WTC11 (cell line): ENCODE measurements at places on chromosomes 12 and 14. TPM values are rescaled to one million over a fixed set of nuclear protein-coding genes. Genes with fewer than 3 reads are reported as not detected.

ZNF385A gene
- 18.4 to 23.5 TPM (median 22.2 TPM) in 3 replicates for total RNA-seq

- no peak for DNase-seq
Observed at GRCh38 chr12:47268501-47269454, 189.0 kb upstream of the AMIGO2 start.

DNA sequence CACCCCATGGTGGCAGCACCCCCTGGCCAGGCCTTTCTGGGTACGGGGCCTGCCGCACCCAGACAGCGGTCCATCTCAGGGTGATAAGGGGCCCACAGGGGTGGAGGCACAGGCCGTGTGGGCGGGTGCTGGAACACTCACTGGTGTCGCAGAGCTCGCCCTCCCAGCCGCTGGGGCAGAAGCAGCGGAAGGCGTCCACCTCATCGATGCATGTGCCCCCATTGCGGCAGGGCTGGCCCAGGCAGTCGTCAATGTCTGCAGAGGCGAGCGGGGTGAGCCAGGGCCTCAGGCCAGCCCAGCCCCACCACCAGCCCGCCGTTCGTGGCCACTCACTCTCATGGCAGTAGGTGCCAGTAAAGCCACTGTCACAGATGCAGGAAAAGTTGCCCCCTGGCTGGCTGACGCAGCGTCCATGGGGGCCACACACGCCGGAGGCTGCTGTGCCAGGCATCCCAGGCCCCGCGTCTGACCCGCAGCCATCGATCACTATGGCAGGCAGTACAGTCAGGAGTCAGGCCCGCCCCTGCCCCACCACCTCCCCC is 19.9 kb downstream of the JAG2 start:
- DNase-seq = no peak

NAV3 gene
- total RNA-seq = 0.96 to 3.3 TPM (median 1.9 TPM) in 3 replicates

- DNase-seq = no peak
Observed at GRCh38 chr14:24774187-24774915, 140.4 kb upstream of the GZMB start.

GRCh38 chr12:130136509-130137039 is 25.7 kb upstream of the FZD10 start:
- DNase-seq = no peak

DNA sequence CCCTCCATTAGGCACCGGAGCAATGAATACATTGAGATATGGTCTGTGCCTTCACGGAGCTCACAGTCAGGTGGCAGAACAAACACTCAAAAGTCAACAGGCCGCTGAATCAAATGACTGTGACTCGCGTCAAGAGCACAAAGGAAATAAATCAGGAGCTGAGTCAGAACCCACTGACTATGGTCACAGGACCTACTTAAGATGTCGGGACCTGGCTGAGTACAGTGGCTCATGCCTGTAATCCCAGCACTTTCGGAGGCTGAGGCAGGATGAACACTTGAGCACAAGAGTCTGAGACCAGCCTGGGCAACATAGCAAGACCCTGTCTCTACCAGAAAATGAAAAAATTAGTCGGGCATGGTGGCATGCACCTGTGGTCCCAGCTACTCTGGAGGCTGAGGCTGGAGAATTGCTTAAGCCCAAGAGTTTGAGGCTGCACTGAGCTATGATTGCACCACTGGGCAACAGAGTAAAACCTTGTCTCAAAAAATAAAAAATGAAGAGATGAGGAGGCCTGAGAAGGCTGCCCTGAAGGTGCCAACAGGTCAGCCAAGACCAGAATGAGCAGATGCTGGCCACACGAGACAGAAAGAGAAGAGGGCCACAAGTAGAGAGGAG is 19.9 kb downstream of the TMEM233 start:
- DNase-seq = no peak

- DNase-seq = no peak
Observed at GRCh38 chr12:13104409-13104808, 942 bp upstream of the GSG1 start.

EMC9 gene
- 41.3 to 47.9 TPM (median 44.4 TPM) in 3 replicates for total RNA-seq

GRCh38 chr12:62210422-62210821 is 49.8 kb upstream of the USP15 start:
- peak; percentile 40 for DNase-seq

GRCh38 chr12:97386133-97386581 is 76.4 kb upstream of the RMST start:
- no peak for DNase-seq

- DNase-seq = no peak
Observed at GRCh38 chr14:88044776-88045446, 40.0 kb downstream of the GPR65 start.

GRCh38 chr12:128474916-128475315 is 207.9 kb downstream of the TMEM132C start:
- no peak for DNase-seq

SPIC gene
- not detected in 3 replicates for total RNA-seq

- DNase-seq = no peak
Observed at GRCh38 chr14:51504669-51505068, 147.0 kb upstream of the FRMD6 start.

DNA sequence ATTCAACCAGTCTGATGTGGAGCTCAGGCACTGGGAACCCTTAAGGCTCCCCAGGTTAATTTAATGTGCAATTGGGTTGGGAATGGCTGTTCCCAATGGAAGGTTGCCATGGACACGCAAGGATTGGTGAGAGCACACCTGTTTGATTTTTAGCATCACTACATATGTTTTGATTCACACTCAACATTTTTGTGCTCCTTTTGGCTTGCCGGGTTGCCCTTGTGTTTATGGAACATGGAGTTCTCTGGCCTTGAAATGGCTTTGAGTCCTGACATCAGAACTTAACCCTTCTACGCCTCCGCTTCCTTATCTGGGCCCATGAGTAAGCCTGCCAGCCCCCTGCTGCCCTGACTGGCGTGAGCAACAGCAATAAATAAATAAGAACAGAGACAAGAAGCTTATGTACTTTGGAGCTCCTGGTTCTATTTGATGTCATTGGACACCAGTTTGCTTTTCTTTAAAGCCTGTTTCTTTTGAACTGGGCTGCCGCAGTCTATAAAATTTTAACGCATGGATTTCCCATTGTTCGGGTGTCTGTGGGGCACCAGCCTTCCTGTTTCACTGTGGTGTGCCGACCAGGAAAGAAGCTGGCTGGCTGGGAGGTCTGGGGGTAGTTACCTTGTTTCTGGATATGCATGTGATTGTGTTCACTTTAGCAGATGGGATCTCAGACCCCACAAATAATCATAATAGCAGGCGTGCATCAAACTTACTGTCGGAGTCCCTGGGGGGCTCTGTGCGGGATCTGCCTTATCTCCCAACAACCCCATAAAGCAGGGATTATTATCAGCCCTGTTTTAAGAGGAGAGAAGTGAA is 27.8 kb downstream of the TBX3 start:
- DNase-seq = no peak

GRCh38 chr14:99252443-99252939 is 19.5 kb downstream of the BCL11B start:
- no peak for DNase-seq

GRCh38 chr12:98771811-98772752 is 127.0 kb downstream of the APAF1 start:
- DNase-seq = no peak

DNA sequence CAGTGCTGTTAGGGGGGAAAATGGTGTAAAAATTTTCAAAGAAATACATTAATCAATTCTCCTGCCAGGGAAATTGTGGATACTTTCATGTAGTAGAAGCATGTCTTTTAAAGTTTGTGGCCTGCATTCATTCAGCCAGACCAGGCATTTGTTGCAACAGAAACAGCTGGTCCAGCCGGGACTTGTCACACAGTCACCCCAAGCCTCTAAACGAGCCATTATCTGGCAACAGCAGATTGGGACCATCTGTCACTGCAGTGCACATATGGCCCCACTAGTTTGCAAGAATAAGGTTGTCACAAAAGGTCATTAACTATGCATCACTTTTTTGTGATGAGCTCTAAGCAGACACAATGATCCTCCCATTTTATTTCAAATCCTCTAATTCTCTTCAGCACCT is 193.9 kb downstream of the PHLDA1 start:
- DNase-seq = no peak

GRCh38 chr12:12560587-12561370 is 1.9 kb downstream of the DUSP16 start:
- DNase-seq = no peak

- no peak for DNase-seq
Observed at GRCh38 chr14:47020500-47020899, 368.9 kb upstream of the RPL10L start.

DNA sequence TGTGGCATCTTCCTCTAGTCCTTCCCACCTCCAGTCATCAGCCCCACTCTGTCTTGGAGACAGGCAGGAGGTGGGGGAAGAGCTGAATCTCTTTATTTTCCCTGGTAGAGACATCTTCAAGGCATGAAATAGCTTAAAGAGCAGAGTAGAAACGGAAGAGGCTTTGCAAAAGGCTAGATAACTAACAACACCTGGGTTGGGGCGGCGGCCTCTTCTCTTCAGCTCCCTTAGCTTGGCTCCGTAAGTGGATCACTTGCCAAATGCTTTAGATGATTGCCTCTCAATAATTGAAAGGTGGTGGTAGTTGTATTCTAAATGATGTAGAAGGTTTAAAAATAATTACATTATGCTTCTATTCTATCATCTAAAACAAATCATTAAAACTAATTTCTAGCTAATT is 36.1 kb downstream of the SSPN start:
- DNase-seq = no peak

DNA sequence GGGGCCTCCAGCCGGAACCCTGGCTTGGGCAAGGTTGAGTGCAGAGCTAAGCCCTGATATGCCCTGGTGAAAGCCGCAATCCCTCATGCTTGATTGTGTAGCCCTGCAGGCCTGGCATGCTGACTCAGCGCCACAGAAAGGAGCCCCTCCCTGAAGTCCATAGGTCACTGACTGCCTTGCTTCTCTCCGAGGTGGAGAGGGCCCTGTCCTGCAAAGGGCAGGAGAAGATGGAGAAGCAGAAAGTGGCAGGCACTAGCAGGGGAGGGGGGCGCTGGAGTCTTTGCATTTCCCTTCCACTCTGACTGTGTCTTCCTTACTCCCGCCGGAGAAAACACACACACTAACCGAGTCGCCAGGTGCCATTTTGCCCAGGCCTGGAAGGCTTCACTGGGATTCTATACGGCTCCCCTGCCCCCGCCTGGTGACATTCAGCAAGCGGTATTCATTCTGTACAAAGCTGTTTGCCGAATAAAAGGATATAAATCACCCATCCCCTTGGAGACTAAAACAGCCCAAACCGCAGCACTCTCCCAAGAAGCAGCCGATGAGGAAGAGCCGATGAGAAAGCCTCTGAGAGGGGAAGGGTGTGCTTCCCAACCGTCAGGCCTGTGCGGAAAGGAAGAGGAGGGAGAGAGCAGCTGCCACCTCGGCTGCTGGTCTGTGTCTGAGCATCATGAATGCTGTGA is 69.8 kb downstream of the SLC6A12 start:
- DNase-seq = no peak

GRCh38 chr14:69281450-69282169 is 21.7 kb downstream of the GALNT16 start:
- no peak for DNase-seq

IGF1 gene
- 0.05 TPM in 1 of 3 replicates, not detected in the others for total RNA-seq

DNA sequence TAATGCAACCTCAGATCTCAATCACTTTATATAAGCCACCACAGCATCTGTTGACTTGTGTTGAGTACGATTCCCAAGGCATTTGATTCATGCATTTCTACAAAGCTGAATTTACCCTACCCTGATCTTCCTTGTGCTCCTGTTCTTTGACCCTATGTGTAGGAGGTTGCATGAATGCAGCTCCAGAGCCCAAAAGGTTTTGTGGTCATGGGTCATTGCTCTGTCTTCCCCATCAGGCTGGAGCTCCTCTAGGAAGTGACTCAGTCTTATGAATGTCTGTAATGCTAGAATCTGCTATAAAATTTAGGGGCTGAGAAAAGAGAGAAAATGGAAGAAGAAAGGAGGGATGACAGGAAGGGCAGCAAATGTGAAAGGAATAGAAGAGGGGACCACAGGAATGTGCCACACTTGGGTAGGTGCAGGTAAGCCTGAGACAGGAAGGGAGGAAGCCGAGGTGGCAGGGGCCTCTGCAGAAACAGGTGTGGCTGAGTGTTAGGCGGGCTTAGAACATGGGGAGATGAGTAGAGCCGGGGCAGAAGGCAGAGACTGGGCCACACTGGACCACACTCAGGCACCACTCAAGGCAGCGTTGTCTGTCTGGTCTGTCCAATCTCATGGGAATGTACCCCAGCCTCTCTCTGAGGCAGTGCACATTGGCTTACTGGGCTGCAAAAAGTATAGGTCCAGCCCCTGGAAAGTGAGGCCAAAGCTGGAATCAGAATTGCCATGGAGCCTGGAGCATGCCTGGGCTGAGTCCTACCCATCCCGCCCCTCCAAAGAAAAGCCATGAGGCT is 334.1 kb downstream of the BCL11B start:
- DNase-seq = no peak

GRCh38 chr12:63424671-63425070 is 243.6 kb downstream of the DPY19L2 start:
- DNase-seq = no peak

- no peak for DNase-seq
Observed at GRCh38 chr12:132545955-132546354, 56.0 kb downstream of the FBRSL1 start.

NDUFB1 gene
- 114 to 121 TPM (median 116 TPM) in 3 replicates for total RNA-seq

POTEM gene
- total RNA-seq = not detected in 3 replicates

GRCh38 chr14:100673085-100673806 is 53.4 kb upstream of the DLK1 start:
- peak; percentile 62 for DNase-seq

DNA sequence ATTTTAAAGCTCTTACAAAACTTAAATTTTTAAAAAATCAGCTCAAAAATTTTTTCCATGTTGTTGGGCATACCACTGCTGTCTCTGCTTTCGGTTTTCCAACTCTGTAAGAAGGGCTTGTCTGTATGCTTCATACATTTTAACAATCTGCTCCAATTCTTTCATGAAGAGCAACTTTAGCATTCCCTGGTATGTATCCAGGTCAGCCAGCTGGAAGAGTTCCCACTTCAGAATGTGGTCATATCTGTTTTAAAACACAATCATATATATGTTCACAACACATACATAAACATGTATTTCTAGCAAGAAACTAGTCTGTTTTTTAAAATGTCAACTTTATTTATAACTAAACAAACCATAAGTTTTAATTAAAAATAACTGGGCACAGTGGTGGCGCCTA is 33.0 kb downstream of the SAV1 start:
- no peak for DNase-seq

ARL6IP4 gene
- 133 to 150 TPM (median 146 TPM) in 3 replicates for total RNA-seq

- no peak for DNase-seq
Observed at GRCh38 chr12:80701388-80701787, 6.0 kb upstream of the MYF6 start.

DNA sequence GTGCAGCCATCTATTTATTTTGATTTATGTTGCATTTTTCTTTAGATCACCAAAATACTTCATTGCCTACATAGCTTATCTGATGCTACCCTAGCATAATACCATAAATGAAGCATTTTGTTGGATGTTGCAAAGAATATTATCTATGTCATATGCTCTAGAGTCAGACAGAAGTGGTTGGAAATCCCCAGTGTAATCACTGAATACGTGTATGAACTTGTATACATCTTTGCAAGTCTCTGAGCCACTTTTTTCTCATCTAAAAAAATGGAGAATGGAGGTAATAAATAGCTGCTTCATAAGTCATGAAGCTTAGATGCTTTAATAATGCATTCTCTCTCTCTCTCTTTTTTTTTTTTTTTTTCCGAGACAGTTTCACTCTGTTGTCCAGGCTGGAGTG is 18.5 kb downstream of the EVL start:
- no peak for DNase-seq
